ENCODE measurements at places on chromosomes 7 and 10.

- no peak for DNase-seq
These were observed 775 bp upstream of the ABHD11 start for GRCh38 chr7:73739387-73739767.

GRCh38 chr10:90862908-90863514, 5.2 kb upstream of the HTR7 start:
- no peak for DNase-seq

GRCh38 chr10:2130705-2131305, 393.5 kb upstream of the ADARB2 start:
- DNase-seq, result no peak

- no peak for DNase-seq
These were observed 2.0 kb upstream of the BLVRA start for GRCh38 chr7:43756368-43757072.

DNA sequence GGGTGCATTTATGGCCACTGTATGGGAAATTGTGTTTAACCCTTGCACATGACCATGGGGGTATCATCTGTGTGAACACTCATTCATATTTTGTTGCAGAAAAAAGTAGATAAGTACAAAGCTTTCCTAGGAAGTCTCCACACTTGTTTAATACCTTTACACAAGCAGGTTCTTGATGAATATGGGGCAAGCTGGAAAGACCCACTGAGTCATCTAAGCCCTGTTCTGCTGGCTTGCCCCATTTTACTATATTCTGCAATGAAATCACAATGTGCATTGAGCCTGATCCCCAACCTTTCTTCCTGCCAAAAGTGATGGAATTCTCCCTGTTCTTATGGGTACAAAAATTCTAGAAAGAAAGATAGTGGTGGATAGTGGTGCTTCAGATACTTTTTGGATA, 99.8 kb downstream of the CCDC71L start:
- DNase-seq, result no peak

GRCh38 chr7:106755641-106756040, 94.7 kb upstream of the CCDC71L start:
- DNase-seq, result no peak

- DNase-seq, result no peak
These were observed 11.6 kb downstream of the RPS24 start for GRCh38 chr10:78045237-78045636.

DNA sequence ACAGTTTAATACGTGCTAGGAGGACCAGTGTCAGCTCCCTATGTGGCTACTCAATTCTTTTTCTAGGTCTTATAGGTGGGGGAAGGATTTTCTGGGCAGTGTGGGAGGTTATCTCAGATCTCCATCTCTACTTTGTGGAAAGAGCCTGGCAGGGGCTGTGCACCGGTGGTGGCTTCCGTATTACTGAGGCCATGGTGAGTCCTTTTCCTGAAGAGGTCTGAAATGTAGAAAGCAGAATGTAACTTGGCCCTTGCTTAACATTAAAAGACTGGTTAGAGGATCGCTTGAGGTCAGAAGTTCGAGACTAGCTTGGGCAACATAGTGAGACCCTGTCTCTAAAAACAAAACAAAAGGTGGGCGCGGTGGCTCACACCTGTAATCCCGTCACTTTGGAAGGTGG, 2.7 kb upstream of the TPST1 start:
- no peak for DNase-seq

DNA sequence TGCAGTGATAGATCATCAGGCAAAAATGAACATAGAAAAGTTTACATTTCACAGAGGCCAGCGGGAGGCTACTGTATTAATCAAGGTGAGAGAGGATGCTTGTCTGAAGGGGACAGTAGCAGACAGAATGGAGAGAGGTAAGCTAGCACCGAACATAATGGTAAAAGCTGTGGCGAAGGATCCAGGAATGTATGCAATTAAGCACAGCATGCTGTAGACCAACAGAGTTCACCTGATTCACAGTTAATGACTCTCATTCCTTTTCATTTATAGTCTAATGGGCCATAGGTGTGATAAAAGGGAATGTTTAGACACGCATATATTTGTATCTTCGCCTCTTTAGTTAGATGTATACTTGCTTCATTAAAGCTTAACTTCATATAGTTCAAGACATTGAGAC, 150.9 kb upstream of the MBL2 start:
- no peak for DNase-seq

GRCh38 chr7:7257899-7258692, 75.8 kb downstream of the C1GALT1 start:
- DNase-seq, result no peak

DNA sequence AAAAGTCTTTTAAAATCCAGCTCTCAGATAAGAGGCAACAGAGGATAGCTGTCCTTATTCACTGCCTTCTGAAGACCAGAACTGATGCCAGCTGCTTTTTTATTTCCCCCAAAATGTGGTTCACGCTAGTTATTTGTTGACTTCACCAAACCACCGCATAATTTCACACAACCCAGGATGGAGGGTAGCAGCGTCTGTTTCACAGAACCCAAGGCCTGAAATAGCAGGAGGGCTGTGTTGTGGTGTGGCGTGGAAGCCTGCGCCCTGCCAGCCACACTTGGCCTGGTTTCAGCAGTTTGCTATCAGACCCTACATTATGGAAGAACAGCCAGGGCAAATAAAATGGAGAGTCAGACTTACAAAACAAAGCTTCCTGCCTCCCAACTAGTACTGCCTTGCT, 155.4 kb downstream of the DYNC1I1 start:
- no peak for DNase-seq

DNA sequence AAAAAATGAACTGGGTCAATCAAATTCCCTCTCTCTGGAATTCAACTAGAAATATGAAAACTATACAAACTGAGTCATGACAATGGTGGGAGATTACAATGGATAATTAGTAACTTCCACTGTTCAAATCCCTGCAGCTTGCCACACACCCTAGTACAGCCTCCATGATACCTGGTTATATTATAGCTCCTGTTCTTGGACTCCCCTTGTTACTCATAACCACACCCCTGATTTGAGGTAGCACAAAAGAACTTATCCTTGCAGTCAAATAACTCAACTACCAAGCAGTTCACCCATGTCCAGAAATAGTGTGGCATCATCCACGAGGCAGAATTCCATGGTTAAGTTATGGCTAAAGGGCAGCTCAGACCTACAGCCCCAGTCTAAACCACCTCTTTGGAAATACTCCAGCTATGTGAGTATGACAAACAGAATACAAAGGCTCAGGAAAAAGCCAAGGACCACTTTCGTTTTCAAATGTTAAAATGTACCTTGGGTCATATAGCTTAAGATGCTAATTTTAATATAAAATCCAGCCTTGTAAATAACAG, 164.7 kb downstream of the CPEB3 start:
- no peak for DNase-seq

- no peak for DNase-seq
These were observed 14.7 kb downstream of the GRID2IP start for GRCh38 chr7:6536262-6537260.

DNA sequence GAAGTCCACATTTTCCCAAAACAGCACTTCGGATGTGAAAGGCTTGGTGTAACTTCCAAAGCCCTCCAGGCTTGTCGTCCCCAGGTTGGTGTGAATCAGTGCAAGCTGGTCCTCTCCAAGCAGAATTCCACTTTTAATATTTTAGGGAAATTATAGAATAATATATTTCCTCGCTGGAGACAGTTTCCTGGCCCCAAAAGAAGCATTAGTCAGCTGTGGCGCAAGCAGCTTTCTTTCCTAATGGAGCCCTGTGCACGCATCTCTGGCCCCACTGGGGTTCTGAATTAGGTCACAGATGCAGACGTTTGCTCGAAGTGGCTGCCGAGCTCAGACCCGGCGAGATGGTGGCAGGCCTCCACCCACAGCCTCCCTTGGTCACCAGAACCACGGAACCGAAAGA, 33.3 kb upstream of the MNX1 start:
- no peak for DNase-seq

DNA sequence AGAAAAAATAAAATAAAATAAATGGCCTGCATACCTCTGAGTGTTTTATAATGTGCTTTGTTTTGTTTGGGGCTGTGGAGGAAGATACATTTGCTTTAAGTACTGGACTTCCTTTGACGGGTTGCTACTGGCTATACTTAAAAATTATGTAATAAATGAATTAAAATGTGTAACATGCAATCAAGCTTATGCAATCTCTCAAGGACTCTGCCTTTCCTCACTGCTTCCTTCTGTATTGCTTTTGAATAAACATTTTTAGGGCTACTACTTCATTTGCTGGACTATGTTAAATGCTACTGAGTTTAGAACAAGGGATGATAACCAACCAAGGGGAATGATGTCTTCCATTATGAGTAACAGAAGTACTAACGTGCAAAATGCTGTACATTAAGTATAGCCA, 91.6 kb downstream of the ETV1 start:
- DNase-seq, result no peak

DNA sequence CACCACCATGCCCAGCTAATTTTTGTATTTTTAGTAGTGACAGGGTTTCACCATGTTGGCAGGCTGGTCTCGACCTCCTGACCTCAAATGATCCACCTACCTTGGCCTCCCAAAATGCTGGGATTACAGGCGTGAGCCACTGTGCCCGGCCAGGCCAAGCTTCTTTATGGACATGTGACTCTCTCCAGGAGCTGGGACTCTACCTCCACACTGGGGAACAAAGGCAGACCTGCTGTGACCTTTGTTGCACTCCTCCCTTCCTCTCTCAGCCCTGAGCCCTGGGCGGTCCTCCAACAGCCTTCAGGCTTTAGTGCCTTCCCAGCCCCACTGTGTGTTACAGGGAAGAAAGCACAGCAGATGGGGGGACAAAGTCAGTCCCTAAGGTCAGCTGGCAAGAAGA, 55.0 kb upstream of the DUSP5 start:
- DNase-seq, result no peak

DNA sequence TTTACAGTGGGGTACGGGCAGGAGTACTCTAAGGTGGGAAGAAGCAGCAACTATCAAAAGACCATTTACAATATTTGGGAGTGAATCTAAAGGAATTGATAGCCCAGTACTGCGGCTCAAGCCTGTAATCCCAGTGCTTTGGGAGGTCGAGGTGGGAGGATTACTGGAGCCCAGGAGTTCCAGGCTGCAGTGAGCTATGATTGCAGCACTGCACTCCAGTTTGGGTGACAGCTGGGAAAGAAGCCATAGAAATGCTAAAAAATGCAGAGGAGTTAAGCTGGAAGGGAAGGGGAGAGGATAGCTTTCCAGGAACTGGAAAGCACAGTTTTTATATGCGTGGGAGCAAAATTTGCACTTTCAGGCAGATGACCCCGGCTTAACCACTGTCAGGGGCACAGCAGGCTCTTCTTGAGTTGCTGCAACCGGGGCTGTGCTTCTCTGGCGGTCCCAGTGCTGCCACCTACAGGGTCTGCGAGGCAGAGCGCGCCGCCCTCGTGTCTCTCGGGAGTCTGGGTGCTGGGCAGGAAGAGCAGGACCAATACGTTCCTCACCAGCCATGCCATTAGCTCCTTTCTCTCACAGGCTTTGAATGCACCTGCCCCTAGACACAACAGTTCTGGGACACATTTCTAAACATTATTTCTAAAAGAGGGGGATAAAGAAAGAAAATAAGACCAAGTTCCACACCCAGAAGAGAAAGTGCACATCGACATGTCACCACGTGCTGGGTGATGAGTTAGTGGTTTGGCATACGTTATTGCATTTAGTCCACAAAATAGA, 10.1 kb upstream of the BMPER start:
- DNase-seq, result peak; percentile 71

- DNase-seq, result no peak
These were observed 1111.6 kb upstream of the SORCS1 start for GRCh38 chr10:108275895-108276685.

DNA sequence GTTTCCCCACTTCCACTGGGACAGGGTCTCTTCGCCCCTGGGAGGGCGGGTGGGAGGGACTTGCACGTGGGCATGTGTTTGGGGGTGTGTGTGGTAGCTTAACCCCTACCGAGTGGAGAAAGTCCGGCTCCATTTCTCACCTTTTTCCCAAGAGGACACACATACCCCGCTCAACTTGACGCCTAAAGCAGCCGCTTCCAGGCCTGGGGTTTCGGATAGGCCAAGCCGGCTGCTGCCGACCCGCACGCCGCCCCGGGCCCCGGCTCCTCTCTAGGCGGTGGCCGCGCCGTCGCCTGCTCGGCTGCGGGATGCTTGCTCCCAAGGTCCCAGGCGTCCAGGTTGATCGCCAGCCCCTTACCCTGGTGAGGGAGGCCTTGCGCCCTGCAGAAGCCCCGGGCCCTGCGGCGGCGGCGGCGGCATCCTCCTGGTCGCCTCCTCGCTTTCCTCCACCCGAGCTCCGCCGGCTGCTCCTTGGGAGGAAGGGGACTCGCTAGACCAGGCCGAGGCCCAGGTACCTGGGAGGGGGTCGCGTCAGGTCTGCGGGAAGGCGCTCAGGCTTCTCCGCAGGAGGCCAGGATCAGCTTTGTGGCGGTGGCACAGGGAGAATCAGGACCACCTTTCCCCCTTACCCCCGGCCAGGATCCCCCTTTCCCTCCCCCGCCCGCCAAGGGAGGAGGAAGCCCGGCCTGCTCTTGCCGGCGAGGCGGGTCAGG, 3.2 kb upstream of the GATA3 start:
- DNase-seq, result no peak

- no peak for DNase-seq
These were observed 64.4 kb downstream of the EGFR start for GRCh38 chr7:55083206-55083605.

DNA sequence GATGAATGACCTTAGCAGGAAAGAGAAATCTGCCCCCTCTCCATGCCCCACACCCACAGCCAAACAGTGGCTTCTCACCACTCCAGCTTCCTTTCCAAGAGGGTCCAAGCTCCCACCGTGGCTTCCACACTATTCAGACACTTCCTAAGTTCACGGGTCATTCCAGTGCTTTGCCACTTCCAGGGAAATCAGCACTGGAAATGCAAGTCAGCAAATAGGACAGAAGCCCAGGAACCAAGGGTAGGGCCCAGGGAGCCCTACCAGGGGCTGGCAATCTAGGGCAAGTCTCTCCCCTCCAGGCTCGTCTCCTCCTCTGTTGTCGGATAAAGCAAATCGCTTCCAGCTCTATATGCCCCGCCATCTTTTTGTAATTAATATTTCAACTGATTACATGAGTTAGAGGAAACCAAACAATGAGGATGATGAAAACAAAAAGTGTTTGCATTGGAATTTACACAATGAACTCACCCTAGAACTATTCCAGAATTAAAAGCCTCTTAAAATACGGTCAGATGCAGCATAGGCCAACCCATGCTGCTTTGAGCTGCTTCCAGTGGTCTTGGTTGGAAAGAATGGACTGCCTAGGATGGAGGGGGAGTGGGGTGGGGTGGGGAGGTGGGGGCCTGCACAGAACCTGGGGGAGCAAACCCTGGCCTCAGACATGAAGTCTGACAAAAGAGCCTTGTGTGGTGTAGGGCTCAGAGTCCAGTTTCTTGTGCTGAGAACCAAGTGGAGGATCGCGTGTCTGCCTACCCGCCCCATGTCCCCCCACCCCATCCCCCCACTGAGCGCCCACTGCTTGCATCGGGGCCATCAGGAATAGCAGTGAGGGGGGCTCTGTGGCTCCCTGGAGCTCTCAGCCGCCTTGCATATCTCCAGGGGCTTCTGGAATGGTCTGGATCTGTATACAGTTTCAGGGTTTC, 74.6 kb upstream of the CPXM2 start:
- DNase-seq, result no peak

Data from stimulated activated CD4-positive, alpha-beta T cell treated with anti-CD3 and anti-CD28 coated beads, Interleukin-12 subunit alpha, Interleukin-12 subunit beta, amount 100 ng/mL, for 24 hours (primary cell).